ENCODE measurements at places on chromosomes 7 and 10. TPM values are rescaled to one million over a fixed set of nuclear protein-coding genes. Genes with fewer than 3 reads are reported as not detected.

Gene ALOX5
- 9.3 TPM for total RNA-seq

Gene PTPRZ1
- 138 TPM for total RNA-seq

Gene TACC2
- total RNA-seq = 38.0 TPM

Gene MUC3A
- 0.17 TPM for total RNA-seq

Gene HMX3
- not detected for total RNA-seq

Gene HACD1
- 14.0 TPM for total RNA-seq

Gene OPALIN
- 4.8 TPM for total RNA-seq

Gene CFTR
- 6.3 TPM for total RNA-seq

Gene CHAT
- 2.9 TPM for total RNA-seq

Data from spinal cord (tissue), 10 donors.